ENCODE measurements at places on chromosomes 12 and 14.

DNA sequence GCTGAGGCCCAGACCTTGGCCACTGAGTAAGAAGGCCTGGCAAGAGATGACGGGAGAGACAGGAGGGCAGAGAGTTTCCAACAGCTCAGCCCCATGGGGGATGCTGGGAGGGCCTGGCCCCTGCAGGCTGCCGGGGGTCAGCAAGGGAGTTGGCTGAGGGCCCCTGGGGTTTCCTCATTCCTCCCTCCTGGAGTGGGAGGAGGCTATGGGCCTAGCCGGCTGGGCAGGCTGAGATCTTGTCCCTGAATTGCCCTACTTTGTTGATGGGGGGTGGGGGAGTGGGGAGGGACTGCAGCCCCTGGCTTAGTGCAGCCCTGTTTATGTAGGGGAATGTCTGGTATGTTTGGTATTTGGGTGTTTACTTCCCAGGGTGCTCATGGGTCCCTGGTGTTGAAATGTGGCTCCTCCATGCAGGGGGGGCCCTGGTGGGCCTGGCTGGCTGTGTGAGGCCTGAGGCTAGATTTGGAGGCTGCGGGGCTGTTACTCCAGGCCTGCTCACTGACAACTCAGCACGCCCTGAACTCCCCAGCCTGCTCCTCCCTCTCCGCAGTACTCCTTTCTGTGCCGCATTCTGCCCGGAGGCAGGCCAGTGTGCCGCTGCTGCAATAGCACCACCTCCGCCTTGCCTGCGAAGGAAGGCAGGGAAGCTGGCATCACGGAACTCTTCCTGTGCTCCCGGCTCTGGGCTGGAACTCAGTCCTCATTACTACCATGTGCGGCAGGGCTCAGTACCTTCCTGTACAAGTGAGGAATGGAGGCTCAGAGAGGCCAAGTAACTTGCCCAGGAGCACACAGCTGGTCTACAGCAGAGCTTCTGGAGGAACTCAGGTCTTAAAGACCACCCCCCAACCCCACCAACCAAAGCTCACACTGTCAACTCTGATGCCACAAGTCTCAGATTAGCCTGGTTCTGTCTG lies 25.3 kb downstream of the JDP2 start:
- DNase-seq, result peak; percentile 100

GRCh38 chr12:66072566-66072965 lies 58.0 kb downstream of the LLPH start:
- DNase-seq, result no peak

GRCh38 chr12:72230589-72230988 lies 41.6 kb upstream of the TRHDE start:
- no peak for DNase-seq

DNA sequence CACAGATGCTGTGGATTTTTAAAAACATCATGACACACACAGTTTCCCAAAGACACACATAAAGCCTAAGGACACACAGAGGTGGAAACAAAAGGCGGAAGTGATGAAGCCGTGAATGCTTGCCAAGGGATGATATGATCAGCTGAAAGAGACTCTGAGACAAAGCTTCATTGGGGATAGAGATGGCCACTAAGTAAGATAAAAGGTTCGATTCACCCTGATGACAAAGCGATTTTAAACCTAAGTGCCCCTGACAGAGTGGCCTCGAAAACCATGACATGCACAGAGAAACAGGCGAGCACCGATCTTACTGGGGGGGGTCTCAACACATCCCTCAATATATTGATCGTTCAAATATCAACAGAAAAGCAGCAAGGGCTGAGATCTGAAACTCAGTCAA lies 20.3 kb upstream of the EIF5 start:
- DNase-seq, result no peak

DNA sequence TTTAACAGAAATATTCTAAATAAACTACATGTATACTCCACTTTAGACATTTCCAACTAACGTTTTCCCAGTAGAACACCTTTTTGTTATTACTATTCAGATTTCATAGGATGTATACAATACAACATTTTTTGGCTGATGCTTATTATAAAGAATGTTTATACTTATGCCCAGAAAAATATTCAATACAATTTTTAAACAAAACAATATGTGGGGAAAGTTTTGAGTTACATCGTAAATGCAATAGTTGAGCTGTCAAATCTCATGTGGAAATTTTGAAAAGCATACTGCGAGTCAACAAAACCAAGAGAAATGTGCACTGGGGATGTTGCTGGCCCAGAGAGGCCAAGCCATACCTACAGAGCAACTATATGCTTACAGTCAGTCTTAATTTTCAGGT lies 18.2 kb upstream of the MON2 start:
- DNase-seq, result no peak
